ENCODE measurements at places on chromosomes 1 and 21.

- no peak for DNase-seq
Measured at GRCh38 chr1:230114237-230114651, 47.2 kb downstream of the GALNT2 start.

DNA sequence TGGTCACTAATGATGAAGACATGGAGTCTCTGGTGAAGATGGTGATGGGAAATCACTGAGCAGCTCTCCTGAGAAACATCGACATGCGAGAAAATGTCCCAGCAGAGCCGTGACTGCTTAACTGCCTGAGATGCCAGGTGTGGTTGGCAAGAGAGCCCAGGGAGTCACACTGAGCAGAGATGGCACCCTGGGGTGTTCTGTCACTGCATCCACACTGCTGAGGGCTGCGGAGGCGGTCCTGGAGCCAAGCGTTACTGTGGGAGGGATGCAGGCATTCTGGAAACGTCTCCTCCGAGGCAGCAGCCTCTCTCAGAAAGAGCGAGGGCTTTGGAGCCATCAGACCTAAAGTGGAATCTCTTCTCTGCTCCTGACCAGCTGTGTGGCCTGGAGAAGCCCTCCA is 57.2 kb downstream of the EPHB2 start:
- DNase-seq: no peak

- DNase-seq: no peak
Measured at GRCh38 chr1:201468501-201468843, 516 bp downstream of the PHLDA3 start.

- no peak for DNase-seq
Measured at GRCh38 chr1:178871551-178872320, 859 bp upstream of the ANGPTL1 start.

GRCh38 chr1:1332774-1333480 is 1.8 kb downstream of the TAS1R3 start:
- DNase-seq: no peak

GRCh38 chr1:73811798-73812197 is 386.2 kb downstream of the LRRIQ3 start:
- DNase-seq: no peak

- DNase-seq: no peak
Measured at GRCh38 chr1:218804014-218804785, 369.5 kb upstream of the LYPLAL1 start.

All from NCI-H524 treated with DMSO at 0.1 percent for 48 hours (cell line).